ENCODE measurements at places on chromosomes 7 and 10.

- no peak for DNase-seq
Measured at GRCh38 chr7:131767591-131767990, 211.2 kb upstream of the PODXL start.

DNA sequence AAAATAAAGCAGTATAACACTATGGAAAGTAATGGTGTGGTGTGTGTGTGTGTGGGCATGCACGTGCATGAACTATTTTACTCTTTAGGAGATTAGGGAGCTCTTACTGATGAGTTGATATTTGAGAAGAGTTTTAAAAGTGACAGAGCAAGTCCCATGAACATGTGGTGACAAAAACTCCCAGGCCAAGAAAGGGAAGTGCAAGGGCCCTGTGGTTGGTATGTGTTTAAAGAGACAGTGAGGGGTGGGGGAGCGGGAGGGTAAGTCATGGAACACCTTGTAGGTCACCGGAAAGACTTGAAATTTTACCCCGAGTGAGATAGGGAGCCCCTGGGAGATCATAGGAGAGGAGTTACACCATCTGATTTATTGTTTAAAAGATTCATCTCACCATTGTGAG is 63.3 kb downstream of the AKR1B1 start:
- DNase-seq, result no peak

- DNase-seq, result no peak
Measured at GRCh38 chr10:92742331-92743228, 52.8 kb downstream of the HHEX start.

- no peak for DNase-seq
Measured at GRCh38 chr7:98808751-98809460, 60.9 kb downstream of the TMEM130 start.

GRCh38 chr7:3037259-3037658 is 6.4 kb downstream of the CARD11 start:
- DNase-seq, result no peak

DNA sequence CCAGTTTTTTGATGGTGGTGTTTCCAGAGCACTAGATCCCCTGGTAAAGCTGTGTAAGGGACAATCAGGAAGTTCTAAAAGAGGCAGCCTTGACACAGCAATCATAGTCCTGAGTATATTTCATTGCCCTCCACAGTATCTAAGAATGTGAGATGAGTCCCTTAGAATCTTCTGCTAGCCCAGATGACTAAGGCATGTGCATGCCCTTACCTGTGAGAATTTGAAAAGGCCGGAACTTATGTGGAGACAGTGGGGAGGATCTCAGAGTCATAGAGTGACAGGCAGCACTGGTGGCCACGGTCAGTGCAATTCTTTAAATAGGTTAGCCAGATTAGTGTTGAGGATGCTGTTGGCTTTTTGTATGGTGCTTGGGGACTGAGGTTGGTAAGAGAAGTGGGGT is 361.4 kb upstream of the VSTM2A start:
- no peak for DNase-seq

GRCh38 chr7:37832194-37832593 is 16.2 kb upstream of the NME8 start:
- no peak for DNase-seq

GRCh38 chr10:11472158-11472753 is 139.2 kb downstream of the USP6NL start:
- DNase-seq, result peak; percentile 46

DNA sequence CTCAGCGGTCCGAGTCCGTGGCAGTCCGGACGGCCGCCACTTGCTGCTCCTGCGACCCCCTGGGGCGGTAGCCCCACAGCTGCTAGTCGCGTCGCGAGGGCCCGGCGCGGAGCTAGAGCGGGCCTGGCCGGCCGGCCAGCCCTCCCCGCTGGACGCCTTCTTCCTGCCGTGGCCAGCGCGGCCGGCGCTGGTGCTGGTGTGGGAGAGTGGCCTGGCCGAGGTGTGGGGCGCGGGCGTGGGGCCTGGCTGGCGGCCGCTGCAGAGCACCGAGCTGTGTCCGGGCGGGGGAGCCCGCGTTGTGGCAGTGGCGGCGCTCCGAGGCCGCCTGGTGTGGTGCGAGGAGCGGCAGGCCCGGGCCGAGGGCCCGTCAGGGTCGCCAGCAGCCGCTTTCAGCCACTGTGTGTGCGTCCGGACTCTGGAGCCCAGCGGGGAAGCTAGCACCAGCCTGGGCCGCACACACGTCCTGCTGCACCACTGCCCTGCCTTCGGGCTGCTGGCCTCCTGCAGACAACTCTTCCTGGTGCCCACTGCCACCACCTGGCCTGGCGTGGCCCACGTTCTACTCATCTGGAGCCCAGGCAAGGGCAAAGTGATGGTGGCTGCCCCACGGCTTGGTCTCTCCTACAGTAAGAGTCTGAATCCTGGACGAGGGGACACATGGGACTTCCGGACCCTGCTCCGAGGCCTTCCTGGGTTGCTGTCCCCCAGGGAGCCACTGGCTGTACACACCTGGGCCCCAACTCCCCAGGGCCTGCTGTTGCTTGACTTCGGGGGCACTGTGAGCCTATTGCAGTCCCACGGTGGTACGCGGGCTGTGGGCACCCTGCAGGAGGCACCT is 631 bp downstream of the HPS6 start:
- DNase-seq, result no peak

DNA sequence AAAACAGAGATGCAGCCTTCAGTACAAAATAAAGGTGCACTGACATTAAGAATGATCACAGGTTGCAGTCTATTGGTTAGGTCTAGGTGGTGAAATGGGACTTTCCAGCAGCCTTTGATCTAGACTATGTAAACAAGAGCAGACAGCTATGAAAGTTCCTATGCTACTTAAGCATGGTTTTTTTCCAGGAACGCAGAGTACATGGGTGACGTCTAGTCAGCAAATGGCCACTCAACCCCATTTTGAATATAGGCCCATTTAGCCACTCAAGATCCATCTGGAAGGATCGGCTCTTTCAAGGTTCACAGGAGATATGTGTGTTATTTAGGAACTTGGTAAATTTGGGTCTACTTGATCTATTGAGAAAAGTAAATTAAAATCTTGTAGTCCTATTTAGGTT is 1424.6 kb upstream of the LRRTM3 start:
- DNase-seq, result no peak

DNA sequence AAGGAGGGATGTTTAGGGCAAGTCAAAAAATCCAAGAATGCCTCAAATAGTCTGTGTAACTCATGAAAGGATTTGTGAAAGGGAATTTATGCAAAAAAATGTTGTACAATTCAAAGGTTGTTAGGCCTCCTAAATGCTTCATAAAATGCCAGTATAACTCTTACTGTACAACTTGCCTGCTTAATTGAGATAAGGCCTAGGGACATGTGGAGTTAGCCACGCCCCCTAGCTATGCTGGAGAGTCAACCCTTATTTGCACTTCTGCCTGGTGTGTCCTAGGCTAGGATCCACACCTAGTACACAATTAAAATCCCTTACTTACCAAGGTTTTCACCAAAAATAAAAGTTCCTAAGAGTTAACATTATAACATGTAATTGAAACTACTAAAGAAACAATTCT is 77.2 kb downstream of the ZNF680 start:
- DNase-seq, result no peak

GRCh38 chr7:6379886-6380285 is 67.9 kb downstream of the DAGLB start:
- no peak for DNase-seq

DNA sequence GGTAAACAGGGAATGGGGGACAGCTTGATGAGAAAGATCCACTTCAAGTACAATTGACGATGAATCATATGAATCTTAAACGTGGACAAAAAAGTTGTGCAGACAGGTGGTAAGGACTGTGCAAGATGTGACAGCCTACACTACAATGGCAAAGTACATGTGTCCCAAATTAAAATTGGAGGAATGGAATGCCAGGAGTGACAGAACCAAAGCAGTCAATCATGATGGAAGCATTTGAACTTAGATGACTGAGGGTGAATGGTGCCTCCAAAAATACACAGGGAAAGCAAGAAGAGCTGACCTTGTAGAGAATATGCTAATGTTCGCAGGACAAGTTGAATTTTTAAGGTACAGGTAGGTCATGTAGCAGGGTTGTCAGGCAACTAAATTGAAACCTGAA is 150.3 kb upstream of the WNT16 start:
- no peak for DNase-seq

DNA sequence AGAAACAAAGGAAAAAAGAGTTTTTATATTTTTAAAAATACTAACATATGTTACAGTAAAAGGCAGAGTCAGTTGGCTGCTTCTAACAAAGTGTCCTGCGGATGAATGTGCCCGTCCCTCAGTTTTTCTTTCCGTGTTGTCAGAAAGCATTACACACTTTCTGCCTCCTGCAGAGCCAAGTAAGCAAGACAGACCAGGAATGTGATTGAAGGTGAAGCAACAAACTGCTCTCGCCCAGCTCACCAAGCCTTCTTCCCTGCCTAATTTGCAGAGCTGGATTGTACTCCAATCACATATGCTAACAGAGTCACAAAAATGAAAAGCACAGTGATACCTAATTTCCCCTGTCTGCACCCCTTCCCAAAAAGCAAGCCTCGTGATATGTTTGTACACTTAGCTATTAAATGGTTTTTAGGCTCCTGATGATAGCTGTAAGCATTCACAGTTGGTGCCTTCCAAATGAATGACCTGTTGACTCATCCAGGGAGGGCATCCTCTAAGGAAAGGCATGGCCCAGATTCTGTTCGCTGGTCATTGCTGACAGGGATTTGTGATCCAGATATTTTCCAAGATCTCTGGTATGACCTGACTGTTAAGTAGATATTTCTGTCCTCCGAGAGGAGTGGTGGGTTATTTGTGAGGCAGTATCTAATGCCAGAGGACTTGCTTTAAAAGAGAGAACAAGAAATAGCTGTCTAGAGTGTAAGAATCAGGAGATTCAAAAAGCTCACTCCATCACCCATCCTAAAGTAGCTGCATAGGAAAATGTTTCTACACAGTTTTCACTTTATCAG is 187.3 kb upstream of the PLXDC2 start:
- no peak for DNase-seq

DNA sequence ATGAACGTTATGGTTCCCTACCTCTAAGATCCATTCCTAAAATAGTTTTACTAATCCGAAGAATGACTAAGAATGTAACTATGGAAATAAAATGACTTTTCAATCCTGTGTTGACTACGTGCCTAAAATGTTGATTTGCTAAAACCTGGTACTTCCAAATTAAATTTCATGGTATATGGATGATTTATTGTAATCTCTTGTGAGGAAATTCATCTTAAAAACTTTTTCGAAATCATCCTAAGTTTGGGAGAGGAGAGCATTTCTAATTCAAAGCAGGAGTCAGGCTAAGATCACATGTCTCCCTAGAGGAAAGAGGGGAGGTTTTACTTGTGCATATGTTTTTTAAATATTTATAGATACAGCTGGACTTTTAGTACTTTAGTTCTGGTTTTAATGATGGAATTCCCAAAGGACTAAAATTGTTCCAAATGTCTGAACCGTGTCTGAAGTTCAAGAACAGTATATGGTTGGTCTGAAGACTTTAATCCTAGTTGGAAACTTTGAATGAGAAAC is 483.9 kb downstream of the AUTS2 start:
- no peak for DNase-seq

DNA sequence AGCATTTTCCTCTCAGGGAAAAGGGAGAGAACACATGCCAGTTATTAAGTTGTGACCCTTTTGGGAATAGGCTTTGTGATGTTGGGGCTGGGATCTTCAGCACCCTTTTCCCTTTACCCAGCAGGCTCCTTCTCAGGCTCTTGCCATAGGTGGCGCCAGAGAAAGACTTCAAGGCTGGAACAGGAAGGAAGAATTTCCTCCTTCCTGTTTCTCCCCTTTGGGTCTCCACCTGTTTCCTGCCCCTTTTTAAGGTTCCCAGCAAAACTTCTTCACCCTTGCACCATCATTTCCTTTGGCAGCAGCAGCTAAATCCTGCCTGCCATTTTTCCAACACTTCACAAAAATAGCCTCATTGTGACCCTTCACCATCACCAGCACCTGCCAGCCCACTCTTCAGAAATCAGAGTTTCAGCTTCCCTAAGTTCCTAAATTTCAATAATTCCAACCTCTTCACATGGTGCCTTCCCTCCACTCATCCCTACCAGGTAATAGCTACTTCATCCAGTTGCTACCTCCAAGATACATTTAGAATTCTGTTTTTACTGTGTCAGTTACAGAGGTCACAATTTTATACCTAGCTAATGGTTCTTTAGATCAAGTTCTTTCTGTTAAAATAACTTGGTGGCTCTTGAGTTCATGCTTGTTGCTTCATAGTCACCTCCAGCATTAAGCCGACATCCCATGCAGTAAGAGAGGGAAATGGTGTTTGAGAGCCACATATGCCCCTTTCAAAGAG is 22.4 kb upstream of the FOXK1 start:
- DNase-seq, result no peak

- no peak for DNase-seq
Measured at GRCh38 chr10:73253225-73253555, 746 bp upstream of the MRPS16 start.

GRCh38 chr7:138944592-138944991 is 36.6 kb downstream of the KIAA1549 start:
- no peak for DNase-seq

- no peak for DNase-seq
Measured at GRCh38 chr10:27470885-27471284, 33.2 kb upstream of the RAB18 start.

DNA sequence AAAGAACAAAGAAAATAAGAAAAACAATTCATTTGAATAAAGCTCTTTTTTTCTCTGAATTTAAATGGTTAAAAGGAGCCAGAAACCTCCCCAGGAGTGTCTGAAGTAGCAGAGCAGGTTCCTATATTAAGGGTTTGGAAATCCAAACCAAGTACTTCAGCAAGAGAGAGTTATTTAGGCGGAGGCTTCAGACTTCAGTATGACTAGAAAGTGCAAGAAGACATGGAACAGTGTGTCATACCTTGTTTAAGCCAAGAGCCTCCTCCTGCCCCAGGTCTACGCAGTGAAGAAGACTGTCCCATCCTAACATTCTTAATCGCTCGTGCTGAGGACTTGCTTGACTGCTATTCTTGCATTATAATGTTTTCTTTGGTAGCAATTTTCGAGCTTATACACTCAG is 51.3 kb downstream of the ODAD2 start:
- no peak for DNase-seq
